HT-29 (cell line): ENCODE measurements at places on chromosomes 11 and 22. TPM values are rescaled to one million over a fixed set of nuclear protein-coding genes. Genes with fewer than 3 reads are reported as not detected.

Gene VSIG10L2
- 0.03 and 0.08 TPM in 2 replicates for total RNA-seq

Gene FAM180B
- not detected in 2 replicates for total RNA-seq

Gene NAV2
- total RNA-seq, result 0.05 TPM in 2 replicates

DNA sequence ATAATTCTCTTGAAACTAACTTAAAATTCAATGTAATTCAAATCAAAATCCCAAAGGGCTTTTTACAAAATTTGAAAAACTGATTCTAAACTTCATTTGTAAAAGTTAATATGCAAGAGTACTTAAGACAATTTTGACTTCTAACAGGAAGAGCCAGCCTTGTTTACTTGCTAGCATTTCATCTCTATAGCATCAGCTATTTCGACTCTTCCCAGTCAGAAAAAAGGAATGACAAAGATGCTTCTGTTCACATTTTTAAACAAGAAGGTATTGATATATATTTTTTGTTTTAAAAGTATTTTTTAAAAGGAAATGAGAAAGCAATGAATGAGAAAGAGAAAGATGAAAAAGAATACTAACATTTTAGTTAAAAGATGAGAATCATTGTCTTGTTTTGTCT is 16.4 kb downstream of the SLN start:
- no peak for DNase-seq

- no peak for DNase-seq
These were observed 11.5 kb downstream of the PTDSS2 start for GRCh38 chr11:461626-462025.

DNA sequence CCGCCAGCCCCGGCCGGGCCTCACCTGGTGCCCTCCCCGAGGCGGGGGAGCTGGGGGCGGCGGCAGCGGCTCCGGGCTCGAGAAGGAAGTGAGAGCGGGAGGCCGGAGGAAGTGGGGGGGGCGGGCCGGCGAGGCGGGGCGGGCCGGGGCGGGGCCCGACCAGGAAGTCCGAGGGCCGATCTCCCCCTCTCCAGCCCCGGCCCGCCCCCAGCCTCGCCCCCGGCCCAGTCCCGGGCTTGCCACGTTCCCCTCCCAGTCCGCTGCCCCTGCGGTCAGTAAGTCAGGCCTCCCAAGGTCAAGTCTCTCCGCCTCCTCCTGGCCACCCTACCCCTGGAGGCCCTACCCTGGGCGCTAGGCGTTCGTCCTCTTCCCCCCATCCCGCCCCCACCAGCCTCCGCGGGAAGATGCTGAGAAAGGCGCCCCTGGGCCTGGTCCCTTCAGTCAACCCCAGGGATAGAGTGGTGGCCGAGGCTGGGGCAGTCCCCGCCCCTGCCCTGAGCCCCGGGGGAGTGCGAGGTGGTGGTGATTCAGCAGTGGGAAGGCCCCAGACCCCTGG is at the start of gene RHOG:
TSS of gene RHOG (minus strand) at position 90 of the 556 bp plus-strand sequence. CDS start 12,821 bp downstream, outside the sequence.
- peak; percentile 72 for DNase-seq

DNA sequence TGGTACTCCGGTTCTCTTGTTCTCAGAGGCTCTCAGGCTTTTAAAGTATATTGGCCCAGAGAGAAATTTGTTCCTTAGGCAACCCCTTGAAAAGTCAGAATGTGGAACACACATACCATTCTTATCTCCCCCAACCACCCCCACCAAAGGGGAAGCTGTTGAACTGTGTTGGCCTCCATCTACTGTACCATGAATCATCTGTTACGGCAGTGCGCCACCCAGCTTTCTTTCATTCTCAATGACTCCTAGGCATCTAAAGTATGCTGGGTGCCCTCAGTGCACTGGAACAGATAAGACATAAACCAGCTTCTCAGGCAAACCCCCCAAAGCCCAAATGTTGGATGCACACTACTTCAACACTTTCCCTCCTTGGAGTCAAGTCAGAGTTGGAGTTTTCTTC is 696.2 kb upstream of the TENM4 start:
- no peak for DNase-seq

- no peak for DNase-seq
These were observed 16.7 kb upstream of the TXNRD2 start for GRCh38 chr22:19958083-19959042.
